ENCODE measurements at places on chromosomes 2 and 18. TPM values are rescaled to one million over a fixed set of nuclear protein-coding genes. Genes with fewer than 3 reads are reported as not detected.

The SKA1 gene
- total RNA-seq, result not detected

The ANKRD62 gene
- total RNA-seq, result not detected

The KCNG2 gene
- total RNA-seq, result not detected

The RGPD4 gene
- total RNA-seq, result not detected

The NOSTRIN gene
- 7.8 TPM for total RNA-seq

The RFX8 gene
- total RNA-seq, result not detected

The TGIF1 gene
- total RNA-seq, result 39.7 TPM

DNA sequence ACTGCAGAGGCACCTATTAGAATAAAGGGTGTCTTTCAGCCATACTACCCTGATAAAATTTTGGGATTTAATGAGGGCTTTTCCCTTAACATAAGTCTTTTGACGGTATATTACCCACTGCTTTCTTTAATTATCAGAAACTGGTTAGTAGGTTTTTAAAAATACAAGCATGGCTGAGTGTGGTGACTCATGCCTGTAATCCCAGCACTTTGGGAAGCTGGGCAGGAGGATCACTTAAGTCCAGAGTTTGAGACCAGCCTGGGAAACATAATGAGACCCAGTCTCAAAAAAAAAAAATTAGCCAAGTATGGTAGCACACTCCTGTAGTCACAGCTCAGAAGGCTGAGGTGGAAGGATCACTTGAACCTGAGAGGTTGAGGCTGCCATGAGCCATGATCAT is 16.1 kb downstream of the CPSF3 start:
- H3K27me3 ChIP-seq, result no peaks in the 10 kb centered on the region
- no peak for DNase-seq
- no peaks in the 10 kb centered on the region for H3K4me1 ChIP-seq
- peaks cover 30% of the 10 kb centered on the region for H3K36me3 ChIP-seq
- H3K27ac ChIP-seq, result no peak overlapping the region
- no peak overlapping the region for H3K4me3 ChIP-seq

DNA sequence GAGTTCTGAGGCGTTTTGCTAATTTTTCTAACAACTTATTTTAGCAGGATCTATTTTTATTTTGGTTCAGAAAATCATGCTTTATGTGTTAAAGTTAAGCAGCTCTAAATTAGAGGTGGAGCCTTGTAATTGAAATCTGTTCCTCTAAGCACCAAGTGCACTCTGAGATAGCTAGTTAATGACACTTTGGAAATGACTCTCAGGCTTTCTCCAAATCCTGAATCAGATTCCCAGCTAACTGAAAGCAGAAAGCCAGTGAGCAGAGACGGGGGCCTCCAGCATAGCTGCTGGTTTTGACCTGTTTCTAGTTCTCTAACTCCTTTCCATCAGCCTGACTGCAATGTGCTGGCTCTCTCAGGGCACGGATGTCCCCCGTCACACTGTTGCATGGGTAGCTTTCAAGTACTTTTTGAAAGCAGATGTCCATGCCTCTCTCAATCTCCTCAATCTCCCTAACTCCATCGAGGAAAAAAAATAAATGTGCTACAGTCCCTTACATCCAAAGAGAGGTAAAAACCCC is 326.5 kb downstream of the SATB2 start:
- no peaks in the 10 kb centered on the region for H3K36me3 ChIP-seq
- no peak overlapping the region for H3K27ac ChIP-seq
- H3K4me3 ChIP-seq, result no peak overlapping the region
- DNase-seq, result no peak
- no peaks in the 10 kb centered on the region for H3K4me1 ChIP-seq
- no peaks in the 10 kb centered on the region for H3K27me3 ChIP-seq

DNA sequence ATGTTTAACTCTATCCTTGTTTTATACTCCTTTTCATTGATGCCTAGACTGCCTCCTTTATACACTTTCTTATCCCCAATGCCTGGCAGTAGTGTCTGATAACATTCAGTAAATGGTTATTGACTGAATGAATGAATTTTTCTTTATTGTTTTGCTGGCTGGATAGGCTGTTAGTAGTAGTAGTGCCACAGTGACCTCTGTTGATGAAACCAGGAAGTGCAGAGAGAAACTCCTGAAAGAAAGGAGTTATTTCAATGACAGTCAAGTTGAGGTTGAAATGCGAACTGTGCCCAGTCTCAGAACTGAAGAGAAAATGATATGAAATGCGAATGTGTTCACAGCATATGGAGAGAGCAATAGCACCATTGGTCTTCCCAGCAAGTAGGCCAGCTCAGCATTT is 26.8 kb upstream of the SLC9A2 start:
- H3K36me3 ChIP-seq, result no peaks in the 10 kb centered on the region
- no peak overlapping the region for H3K4me3 ChIP-seq
- no peaks in the 10 kb centered on the region for H3K4me1 ChIP-seq
- no peak for DNase-seq
- no peaks in the 10 kb centered on the region for H3K27me3 ChIP-seq

DNA sequence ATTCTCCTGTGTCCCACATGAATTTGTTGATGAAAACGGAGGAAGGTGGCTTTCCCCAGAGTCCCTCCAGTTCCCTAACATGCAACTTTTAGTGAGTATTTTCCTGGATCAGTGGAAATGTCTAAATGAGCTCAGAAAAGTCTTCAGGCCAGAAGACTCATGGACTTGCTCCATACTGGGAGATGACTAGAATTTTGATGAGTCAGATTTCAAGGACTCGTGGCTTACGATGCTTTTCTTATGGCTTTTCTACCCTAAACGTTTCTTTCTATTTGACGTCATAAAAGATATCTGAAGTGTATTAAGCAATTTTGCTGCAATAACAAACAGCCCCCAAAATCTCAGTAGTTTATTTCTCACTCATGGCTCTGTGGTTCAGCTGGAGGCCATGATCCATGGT is 397.6 kb downstream of the FBXO15 start:
- no peaks in the 10 kb centered on the region for H3K27me3 ChIP-seq
- no peak for DNase-seq
- H3K27ac ChIP-seq, result no peak overlapping the region
- H3K4me1 ChIP-seq, result no peaks in the 10 kb centered on the region
- no peaks in the 10 kb centered on the region for H3K36me3 ChIP-seq

DNA sequence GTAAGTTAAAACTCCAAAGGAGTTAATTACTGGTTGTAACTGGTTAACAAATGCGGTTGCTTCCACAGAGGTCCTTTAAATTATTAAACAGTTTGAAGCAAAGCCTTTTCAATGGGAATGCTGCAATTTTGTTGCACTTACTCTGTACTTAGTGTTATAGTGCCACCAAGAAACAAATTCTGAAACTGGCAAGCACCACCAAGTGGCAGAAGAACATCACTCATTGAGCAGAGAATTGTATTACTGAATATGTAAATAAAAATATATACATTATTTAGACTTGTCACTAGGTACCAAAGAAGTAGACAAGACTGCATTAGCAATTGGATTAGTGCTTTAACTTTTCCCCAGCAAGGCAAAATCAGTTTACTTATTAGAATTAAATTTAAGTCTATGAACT is 2.6 kb upstream of the TMEFF2 start:
- H3K36me3 ChIP-seq, result no peaks in the 10 kb centered on the region
- H3K4me1 ChIP-seq, result peaks cover 7% of the 10 kb centered on the region
- peaks cover 13% of the 10 kb centered on the region for H3K27me3 ChIP-seq

- no peak for DNase-seq
- H3K4me3 ChIP-seq, result no peak overlapping the region
- peaks cover 5% of the 10 kb centered on the region for H3K36me3 ChIP-seq
Measured at GRCh38 chr2:239143858-239144712, 256.7 kb downstream of the HDAC4 start.

- H3K27me3 ChIP-seq, result no peaks in the 10 kb centered on the region
- H3K4me3 ChIP-seq, result no peak overlapping the region
- DNase-seq, result no peak
- H3K36me3 ChIP-seq, result no peaks in the 10 kb centered on the region
- H3K4me1 ChIP-seq, result no peaks in the 10 kb centered on the region
Measured at GRCh38 chr2:241854342-241855244, 4.1 kb downstream of the PDCD1 start.

- H3K4me1 ChIP-seq, result no peaks in the 10 kb centered on the region
- no peak within 1 kb of the TSS for H3K4me3 ChIP-seq
- no peak for DNase-seq
- H3K27me3 ChIP-seq, result no peaks in the 10 kb centered on the region
- no peaks in the 10 kb centered on the region for H3K36me3 ChIP-seq
Measured at GRCh38 chr2:190062601-190063000, at the start of gene MSTN. Gene MSTN (minus strand): TSS chr2:190062729. CDS start chr2:190062596, 133 bp downstream.

DNA sequence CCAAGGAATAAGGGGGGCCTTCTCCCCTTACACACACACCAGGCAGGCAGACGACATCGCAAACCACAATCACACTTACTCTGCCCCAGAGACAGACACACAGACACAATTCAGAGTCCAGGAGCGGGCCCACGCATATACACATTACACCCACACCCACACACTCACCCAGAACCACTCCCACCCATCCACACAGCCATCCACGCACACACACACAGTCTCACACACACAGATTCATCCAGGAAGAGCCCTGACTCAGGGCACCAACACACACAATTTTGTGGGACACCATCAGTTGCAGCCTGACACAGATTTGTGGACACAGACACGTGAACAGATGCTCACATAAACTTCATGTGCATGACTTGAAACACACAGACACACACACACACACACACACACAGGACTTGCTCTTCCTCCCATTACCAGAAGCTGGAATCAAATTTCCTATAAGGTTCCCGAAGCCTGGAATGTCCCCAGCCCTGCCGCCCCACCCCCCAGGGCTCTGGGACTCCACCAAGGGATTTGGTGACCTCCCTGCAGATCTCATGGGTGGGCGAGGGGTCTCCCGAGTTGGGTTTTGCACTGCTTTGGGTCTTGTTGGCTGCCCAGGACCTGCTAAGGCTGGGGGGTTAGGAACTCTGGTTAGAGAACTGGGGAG is 23.5 kb downstream of the TNS1 start:
- peaks cover 18% of the 10 kb centered on the region for H3K4me1 ChIP-seq
- H3K27me3 ChIP-seq, result no peaks in the 10 kb centered on the region
- peak overlapping the region; percentile 79 for H3K27ac ChIP-seq
- H3K4me3 ChIP-seq, result peak overlapping the region; percentile 66
- DNase-seq, result no peak

- no peaks in the 10 kb centered on the region for H3K36me3 ChIP-seq
- H3K27me3 ChIP-seq, result no peaks in the 10 kb centered on the region
- DNase-seq, result no peak
- no peak overlapping the region for H3K4me3 ChIP-seq
- no peak overlapping the region for H3K27ac ChIP-seq
- H3K4me1 ChIP-seq, result no peaks in the 10 kb centered on the region
Measured at GRCh38 chr2:161708350-161708975, 84.2 kb downstream of the SLC4A10 start.

DNA sequence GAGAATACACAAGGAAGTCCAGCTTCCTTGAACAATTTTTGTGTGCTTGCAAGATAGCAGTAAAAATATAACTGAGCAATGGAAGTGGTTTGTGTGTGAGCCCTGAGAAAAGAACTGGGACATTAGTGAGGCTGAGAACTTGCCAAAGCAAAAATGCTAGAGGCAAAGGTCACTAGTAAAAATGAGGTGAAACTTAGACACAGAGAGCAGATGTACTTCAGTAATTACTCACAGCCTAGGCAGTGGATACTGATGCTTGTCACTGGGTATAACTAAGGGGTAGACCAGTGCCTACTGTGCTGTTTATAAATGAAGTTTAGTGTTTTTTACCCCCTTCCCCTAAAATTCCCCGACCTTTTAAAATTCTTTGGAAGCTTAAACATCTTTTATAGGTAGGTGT is 450.1 kb downstream of the LPIN1 start:
- DNase-seq, result no peak
- H3K27ac ChIP-seq, result no peak overlapping the region
- H3K4me1 ChIP-seq, result no peaks in the 10 kb centered on the region
- H3K27me3 ChIP-seq, result no peaks in the 10 kb centered on the region
- no peaks in the 10 kb centered on the region for H3K36me3 ChIP-seq
- H3K4me3 ChIP-seq, result no peak overlapping the region

- no peak for DNase-seq
- no peaks in the 10 kb centered on the region for H3K27me3 ChIP-seq
- no peaks in the 10 kb centered on the region for H3K4me1 ChIP-seq
Measured at GRCh38 chr2:148853458-148853857, 21.6 kb upstream of the KIF5C start.

GRCh38 chr2:119490106-119490505 is 34.2 kb downstream of the SCTR start:
- no peak overlapping the region for H3K4me3 ChIP-seq
- no peak for DNase-seq
- H3K36me3 ChIP-seq, result no peaks in the 10 kb centered on the region
- H3K4me1 ChIP-seq, result peaks cover 16% of the 10 kb centered on the region

DNA sequence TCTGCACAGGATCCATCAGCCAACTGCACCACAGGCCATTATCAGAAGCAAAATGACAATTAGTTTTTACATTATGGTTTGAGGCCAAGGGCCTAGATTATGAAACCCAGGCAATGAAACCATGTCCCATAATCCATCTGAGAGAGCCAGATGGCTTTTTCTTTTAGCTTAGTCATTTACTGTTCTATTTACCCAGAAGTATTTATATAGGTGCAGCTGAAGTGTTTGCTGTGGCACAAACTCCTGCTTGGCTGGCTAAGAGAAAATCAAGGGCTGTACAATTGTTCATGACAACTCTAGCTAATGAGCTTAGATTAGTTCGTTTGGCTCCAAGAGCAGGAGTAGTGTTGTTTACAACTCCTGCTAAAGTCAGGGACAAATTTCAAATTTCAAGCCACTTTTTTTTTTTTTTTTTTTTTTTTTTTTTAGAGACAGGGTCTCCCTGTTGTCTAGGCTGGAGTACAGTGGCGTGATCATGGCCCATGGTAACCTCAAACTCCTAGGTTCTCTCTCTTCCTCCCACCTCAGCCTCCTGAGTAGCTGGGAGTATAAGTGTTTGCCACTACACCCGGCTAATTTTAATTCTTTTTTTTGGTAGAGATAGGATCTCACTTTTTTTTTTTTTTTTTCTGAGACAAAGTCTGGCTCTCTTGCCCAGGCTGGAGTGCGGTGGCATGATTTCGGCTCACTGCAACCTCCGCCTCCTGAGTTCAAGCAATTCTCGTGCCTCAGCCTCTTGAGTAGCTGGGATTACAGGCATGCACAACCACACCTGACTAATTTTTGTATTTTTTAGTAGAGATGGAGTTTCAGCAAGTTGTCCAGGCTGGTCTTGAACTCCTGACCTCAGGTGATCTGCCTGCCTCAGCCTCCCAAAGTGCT is 18.4 kb upstream of the REV1 start:
- H3K27ac ChIP-seq, result no peak overlapping the region
- DNase-seq, result no peak
- no peak overlapping the region for H3K4me3 ChIP-seq
- no peaks in the 10 kb centered on the region for H3K27me3 ChIP-seq
- no peaks in the 10 kb centered on the region for H3K36me3 ChIP-seq

DNA sequence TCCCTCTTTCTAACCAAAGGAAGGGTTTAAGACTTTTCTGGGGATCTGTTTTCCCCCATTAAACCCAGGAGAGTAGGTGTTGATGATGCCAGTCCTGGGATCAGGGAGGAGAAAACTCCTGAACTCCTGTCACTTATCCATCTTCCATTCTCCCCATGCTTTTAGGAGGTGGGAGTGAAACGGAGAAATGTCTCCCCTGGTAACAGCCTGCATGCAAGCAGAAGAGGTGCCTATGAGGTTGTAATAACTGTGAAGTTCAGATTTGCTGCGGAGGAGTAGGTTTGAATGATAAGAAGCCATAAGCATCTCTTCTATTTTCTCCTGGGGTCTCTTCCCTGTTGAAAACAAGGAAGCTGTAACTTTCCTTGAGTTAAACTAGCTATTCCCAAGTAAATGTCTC is 150.8 kb downstream of the SLC4A3 start:
- H3K4me1 ChIP-seq, result no peaks in the 10 kb centered on the region
- H3K36me3 ChIP-seq, result no peaks in the 10 kb centered on the region
- H3K27me3 ChIP-seq, result no peaks in the 10 kb centered on the region
- H3K27ac ChIP-seq, result no peak overlapping the region
- H3K4me3 ChIP-seq, result no peak overlapping the region
- no peak for DNase-seq

Data from ascending aorta (tissue), 2 donors.